ENCODE measurements at places on chromosomes 12 and 14. TPM values are rescaled to one million over a fixed set of nuclear protein-coding genes. Genes with fewer than 3 reads are reported as not detected.

The ALKBH1 gene
- polyA plus RNA-seq, result 11.3 TPM

The SYNJ2BP gene
- 25.2 TPM for polyA plus RNA-seq

The KITLG gene
- polyA plus RNA-seq, result 17.9 TPM

The RNASE11 gene
- not detected for polyA plus RNA-seq

The DDX23 gene
- polyA plus RNA-seq, result 86.1 TPM

The COX8C gene
- 0.46 TPM for polyA plus RNA-seq

The NRXN3 gene
- 6.9 TPM for polyA plus RNA-seq

The ABCB9 gene
- 5.3 TPM for polyA plus RNA-seq

The TMEM117 gene
- 12.1 TPM for polyA plus RNA-seq

The CYP46A1 gene
- polyA plus RNA-seq, result 3.4 TPM

The CNTN1 gene
- polyA plus RNA-seq, result 79.5 TPM

The ATL1 gene
- polyA plus RNA-seq, result 8.9 TPM

The HPD gene
- 4.5 TPM for polyA plus RNA-seq

The ETV6 gene
- 14.9 TPM for polyA plus RNA-seq

- no peak for DNase-seq
Observed at GRCh38 chr12:108750526-108750925, 19.2 kb upstream of the CORO1C start.

DNA sequence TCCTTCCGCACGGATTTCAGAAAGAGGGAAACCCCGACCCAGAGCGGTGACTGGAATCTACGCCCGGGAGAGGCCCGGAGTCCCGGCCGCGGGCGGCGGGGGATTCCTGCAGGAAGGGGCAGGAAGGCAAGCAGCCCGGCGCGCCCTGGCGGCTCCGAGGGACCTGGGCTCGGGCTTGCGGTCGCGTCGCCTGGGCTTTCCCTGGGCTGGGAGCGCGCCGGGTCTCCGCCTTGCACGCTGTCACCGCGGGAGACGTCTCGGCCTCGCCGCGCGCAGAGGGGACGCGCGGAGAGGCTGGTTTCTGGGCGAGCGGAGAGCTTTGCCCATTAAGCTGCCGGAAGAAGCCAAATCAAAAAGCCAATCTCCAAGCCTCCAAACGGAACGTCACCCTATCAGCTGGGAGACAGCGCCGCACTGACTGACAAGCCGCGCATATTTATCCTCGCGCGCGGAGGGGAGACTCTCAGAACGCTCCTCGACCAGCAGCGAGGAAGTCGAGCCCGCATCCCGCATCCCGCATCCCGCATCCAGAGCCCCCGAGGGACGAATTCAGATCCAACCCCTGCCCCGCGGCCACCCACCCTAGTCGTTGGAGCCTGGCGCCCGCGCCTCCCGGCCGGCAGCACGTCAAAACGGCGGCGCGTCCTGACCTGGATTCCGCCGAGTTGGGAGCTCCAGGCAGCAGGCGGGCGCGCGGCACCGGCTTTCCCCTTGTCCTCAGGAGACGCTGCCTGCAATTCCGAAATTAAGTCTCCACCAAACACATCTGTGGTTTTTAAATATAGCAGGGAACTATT, at the start of gene SLC8A3:
Gene SLC8A3 (minus strand): TSS at position 293 of the 797 bp plus-strand sequence. CDS start 20,529 bp downstream, outside the sequence.
- DNase-seq, result no peak

DNA sequence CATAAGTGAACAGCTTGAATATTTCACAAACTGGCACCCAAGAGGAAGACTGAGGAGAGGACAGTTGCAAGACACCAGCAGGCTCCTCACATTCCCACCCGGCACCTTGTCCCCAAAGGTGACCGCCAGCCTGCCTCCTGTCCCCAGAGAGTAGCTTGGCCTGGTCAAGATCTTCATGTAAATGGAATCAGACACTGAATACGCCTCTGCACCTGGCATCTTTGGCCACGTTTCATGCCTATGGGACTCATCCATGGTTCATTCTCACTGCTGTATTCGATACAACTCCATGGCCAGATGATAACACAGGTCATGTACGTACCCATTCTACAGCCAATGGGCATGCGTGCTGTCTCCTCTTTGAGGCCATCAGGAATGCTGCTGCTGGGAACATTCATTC, 60.8 kb downstream of the ITPK1 start:
- DNase-seq, result no peak

DNA sequence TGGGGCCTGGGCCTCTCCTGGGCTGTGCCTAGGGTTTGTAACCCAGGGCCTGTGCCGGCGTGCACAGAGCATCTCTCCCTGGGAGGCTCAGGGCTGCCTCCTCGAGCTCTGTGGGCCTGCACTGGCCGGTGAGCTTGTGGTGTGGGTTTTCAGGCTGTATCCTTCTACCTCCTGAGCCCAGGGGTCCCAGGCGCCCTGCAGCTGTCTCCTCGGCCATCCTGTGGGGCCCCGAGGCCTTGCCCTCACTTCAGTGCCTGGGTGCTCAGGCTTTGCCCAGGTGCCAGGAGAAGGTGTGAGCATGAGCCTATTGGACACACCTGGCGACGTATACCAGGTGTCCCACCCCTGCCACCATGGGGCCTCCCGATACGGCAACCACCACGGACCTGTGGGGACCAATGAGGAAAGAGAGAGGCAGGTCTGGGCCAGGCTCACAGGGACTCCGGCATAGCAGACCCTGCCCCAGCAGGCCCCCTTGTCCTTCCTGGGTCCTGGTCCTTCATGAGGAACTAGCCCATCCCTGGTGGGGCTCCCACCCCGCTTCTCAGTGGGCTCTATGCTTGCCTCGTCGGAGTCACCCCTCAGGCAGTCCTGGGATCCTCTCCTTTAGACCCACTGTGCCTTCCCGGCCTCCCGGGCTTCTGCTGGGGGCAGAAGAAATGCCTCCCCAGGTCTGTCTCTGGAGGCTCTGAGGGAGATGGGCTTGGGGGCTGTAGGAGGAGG, 400.2 kb downstream of the TMEM121 start:
- no peak for DNase-seq

DNA sequence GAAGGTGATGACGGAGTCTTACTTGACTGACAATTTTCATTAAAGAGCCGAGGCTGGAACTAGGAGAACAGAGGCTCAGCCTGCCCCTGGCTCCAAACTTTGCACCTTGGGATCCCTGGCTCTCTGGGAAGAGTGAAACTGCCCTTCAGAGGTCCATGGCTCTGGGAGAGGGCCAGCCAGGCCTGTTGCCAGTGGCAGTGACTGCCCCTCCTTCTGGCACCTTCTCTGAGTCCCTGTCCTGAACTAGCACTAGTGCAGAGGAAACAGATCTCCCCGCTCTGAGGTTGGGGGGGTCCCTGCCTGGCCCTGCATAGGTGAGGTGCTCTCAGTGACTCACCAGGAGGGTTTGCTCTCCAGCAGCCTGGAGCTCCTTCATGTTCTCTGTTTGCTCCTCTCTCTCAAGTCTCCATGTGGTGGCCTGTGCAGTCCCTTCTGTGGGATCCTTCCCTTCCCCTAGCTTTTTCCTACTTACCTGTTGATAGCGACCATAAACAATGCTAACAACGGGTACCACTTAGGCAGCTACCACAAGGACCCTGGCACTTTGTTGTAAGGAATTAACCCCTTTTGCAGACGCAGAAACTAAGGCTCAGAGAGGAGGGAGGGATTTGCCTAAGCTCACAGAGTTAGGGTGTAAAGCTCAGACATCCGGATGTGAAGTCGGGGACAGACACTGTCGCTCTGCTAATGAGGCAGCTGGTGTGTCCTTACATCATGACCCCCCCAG, 22.4 kb downstream of the FAM222A start:
- DNase-seq, result no peak

DNA sequence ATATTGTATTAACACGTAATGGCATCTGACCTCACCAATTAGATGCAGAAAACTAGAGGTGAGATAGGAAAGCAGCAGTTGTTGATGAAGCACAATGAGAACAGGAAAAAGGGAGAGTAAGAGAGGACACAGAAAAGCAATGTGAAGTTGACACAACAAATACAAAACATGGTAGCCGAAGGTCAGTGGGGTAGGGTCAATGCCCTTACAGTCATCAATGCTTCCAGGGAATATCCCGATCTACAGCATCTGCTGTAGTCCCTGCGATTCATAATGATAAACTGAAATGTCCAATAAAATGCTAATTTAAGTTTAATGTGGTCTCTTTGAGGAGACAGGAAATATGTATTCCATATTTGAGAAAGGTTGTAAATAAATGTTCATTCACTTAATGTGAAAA, 2.9 kb upstream of the COL2A1 start:
- DNase-seq, result no peak

- DNase-seq, result no peak
Observed at GRCh38 chr14:69574263-69574953, at the start of gene CCDC177. CCDC177 (minus strand) TSS chr14:69574871; CDS start chr14:69573622, 1,249 bp downstream.

GRCh38 chr12:2443776-2444175, 351.0 kb upstream of the FKBP4 start:
- no peak for DNase-seq

DNA sequence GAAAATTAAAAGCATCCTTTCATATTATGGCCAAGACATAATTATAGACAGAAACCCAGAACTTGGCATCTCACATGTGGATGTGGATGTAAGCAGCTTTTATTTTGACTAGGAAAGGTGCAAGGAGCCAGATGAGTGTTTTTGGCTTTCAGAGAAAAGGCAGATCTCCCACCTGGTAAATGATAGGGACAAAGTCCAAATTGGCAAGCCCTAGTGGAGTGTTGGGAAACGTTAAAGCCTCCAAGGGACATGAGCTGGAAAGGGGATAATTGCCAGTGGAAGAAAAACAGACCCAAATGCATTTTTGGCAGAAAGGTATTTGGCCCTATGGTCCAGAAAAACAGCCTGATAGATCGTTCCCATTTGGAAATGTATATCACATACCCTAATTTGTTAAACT, 60.1 kb downstream of the KLHL28 start:
- no peak for DNase-seq

DNA sequence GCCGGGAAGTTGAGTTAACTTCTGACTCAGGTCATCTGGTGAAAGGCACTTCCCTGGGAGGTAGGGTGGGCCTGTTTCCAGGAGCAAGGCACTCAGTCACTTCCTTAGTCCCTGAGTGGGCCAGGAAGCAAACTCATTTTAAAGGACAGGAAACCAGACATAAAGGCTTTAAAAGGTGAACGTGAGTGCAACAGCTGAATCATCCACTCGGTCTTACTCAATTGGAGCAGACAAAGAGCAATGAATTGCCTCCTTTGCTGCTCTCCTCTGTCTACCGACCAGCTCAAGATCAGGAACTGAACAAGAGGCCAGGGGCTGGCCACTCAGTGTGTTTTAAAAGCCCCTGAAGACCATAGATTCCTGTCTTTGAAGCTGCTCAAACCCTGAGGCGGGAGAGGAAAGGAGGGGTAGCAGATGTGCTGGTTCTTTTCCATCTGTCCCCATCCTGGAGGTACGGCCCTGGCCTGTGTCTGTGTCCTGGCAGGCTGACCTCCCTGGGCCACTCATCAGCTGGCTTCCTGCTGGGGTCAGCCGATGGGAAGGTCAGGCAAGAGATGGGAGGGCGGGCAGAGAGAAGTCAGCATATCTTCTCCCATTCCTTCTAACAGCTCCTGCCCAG, 148.9 kb downstream of the PPM1H start:
- DNase-seq, result no peak

GRCh38 chr14:24436355-24437019, 6.1 kb downstream of the SDR39U1 start:
- DNase-seq, result no peak

GRCh38 chr12:59940631-59941342, 345.0 kb downstream of the SLC16A7 start:
- DNase-seq, result no peak

DNA sequence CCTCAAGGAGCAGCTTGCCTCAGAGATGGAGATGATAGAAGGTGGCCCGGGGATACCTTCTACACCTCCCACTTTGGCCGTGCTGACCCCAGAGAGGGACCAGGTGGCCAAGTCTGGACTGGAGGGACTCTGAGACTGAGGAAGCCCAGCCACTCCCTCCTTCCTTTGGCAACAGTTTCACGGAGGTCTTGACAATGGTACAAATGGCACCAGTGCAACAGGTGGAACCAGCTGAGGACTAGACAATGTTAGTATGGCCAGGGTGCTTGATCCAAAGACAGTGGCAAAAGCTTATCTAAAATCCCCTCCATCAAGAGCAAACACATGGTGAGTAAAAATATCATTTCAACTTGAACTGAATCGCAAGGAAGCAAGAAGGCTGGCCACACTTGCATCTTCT, 117.4 kb downstream of the FOXN3 start:
- no peak for DNase-seq

GRCh38 chr12:91804533-91804932, 341.1 kb downstream of the BTG1 start:
- DNase-seq, result no peak

GRCh38 chr14:98548071-98548686, 723.8 kb downstream of the BCL11B start:
- no peak for DNase-seq

- DNase-seq, result no peak
Observed at GRCh38 chr14:20499108-20499507, 6.2 kb upstream of the RNASE10 start.

DNA sequence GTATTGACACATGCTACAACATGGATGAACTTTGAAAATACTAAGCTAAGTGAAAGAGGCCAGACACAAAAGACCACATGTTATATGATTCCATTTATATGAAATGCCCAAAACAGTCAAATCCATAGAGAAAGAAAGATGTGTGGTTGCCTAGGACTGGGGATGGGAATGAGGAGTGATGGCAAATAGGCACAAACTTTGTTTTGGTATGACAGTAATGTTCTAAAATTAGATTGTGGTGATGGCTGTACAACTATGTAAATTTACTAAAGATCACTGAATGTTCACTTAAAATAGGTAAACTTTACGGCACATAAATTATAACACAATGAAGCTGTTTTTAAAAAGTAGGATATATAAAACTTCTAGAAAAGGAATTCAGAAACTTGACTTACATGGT, 41.7 kb downstream of the PPP1R13B start:
- DNase-seq, result no peak

DNA sequence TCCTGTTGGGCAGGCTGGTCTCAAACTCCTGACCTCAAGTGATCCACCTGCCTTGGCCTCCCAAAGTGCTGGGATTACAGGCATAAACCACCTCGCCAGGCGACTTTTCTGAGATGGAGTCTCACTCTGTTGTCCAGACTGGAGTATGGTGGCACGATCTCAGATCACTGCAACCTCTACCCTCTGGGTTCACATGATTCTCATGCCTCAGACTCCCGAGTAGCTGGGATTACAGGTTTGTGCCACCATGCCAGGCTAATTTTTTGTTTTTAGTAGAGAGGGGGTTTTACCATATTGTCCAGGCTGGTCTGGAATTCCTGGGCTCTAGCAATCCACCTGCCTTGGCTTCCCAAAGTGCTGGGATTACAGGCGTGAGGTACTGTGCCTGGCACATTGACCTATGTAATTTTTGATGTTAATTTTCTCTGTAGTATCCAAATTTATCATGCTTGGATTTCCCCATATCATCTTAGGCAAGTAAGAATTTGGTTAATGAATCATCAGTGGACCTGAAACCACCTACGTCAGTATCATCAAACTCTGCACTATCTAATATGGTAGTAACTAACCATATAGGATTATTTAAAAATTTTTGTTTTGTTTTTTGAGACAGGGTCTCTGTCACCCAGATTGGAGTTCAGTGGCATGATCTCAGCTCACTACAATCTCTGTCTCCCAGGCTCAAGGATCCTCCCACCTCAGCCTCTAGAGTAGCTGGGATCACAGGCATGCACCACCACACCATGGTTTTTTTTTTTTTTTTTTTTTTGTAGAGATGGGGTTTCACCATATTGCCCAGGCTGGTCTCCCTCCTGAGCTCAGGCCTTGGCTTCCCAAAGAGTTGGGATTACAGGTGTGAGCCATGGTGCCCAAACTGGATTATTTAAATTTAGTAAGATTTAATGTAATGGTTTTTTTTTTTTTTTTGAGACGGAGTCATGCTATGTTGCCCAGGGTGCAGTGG, 11.9 kb upstream of the ATP5F1B start:
- no peak for DNase-seq
